Activated T-helper 17 cell treated with anti-CD3 and anti-CD28 coated beads, Interleukin-2, amount 50 U/mL, for 72 hours (primary cell): ENCODE measurements at places on chromosomes 13 and 19.

- no peak for ATAC-seq
Measured at GRCh38 chr13:108154421-108154858, 60.9 kb downstream of the LIG4 start.

GRCh38 chr13:100520936-100521850 is 67.4 kb downstream of the GGACT start:
- no peak for ATAC-seq

GRCh38 chr19:16296713-16297112 is 27.9 kb upstream of the KLF2 start:
- ATAC-seq, result no peak

- ATAC-seq, result no peak
Measured at GRCh38 chr13:61187471-61187870, 228.2 kb downstream of the PCDH20 start.

GRCh38 chr13:82370316-82370715 is 1512.0 kb downstream of the SLITRK1 start:
- ATAC-seq, result no peak

DNA sequence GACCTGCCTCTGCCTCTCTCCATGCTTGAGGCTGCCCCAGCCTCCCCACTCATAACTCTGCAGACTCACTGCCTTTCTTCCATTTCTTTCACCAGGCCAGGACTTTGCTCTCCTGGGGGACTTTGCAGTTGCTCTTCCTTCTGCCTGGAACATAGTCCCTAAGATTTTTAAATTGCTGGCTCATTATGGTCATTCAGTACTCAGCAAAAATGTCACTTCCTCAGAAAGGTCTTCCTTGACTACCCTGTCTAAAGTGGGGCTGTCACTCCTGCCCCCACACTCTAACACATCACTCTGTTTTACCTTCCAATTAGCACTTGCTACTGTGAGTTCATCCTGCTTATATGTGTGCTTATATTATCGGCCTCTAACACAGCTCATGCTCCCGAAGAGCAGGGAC is 618.2 kb downstream of the UQCRFS1 start:
- ATAC-seq, result no peak

GRCh38 chr19:2015608-2015950 is at the start of gene BTBD2:
Gene BTBD2, minus strand, starts transcription at chr19:2015714. Its CDS starts 11 bp downstream, at chr19:2015703.
- peak; percentile 15 for ATAC-seq

DNA sequence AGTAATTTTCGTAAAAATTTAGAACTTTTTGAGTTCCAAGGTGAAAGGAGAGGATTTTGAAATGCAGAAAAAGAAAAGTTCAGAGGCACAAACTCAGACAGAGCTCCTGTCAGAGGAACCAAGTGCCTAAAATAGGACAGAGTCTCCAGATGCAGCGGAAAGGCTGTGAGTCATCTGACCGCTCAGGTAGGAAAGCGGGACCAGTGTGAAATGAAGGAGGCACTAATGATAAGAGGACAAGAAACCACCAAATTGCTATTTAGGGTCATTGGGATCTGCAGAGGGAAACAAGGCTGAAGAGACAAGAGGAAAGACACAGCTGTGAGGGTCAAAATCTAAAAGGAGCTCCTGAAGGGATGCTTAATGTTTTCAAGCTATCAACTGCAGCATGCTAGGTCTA is 34.9 kb downstream of the IRS2 start:
- ATAC-seq, result no peak

GRCh38 chr13:77143431-77143830 is 116.5 kb upstream of the FBXL3 start:
- ATAC-seq, result no peak

DNA sequence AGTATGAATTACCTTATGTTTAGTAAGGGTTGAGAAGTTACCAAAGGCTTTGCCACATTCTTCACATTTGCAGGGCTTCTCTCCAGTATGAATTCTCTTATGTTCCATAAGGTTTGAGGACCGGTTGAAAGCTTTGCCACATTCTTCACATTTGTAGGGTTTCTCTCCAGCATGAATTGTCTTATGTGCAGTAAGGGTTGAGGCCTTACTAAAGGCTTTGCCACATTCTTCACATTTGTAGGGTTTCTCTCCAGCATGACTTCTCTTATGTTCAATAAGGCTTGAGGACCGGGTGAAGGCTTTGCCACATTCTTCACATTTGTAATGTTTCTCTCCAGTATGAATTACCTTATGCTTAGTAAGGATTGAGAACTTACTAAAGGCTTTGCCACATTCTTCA is 26.7 kb downstream of the ZNF728 start:
- ATAC-seq, result no peak

- no peak for ATAC-seq
Measured at GRCh38 chr19:13366529-13367143, 139.6 kb downstream of the CACNA1A start.
